Islet precursor cell (in vitro differentiated cells): ENCODE measurements at places on chromosomes 6 and 20.

DNA sequence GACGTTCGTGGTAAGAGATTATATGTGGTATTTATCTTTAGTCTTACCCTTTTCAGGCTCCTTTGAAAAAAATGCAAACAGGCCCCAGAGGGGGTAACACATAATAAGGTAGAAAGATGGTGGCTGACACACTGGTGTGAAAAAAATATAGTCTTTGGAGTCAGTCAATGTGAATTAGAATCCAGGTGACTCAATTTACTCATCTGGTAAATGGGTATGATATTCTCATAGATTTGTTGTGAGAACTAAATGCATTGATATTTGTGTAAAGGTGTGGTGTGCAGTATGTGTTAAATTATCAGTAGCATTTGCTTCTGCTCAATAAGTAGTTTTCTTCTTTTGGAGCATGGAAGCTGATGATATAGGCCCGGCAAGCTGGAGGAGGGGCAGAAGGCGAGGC lies 25.7 kb downstream of the CD83 start:
- no peak for DNase-seq

DNA sequence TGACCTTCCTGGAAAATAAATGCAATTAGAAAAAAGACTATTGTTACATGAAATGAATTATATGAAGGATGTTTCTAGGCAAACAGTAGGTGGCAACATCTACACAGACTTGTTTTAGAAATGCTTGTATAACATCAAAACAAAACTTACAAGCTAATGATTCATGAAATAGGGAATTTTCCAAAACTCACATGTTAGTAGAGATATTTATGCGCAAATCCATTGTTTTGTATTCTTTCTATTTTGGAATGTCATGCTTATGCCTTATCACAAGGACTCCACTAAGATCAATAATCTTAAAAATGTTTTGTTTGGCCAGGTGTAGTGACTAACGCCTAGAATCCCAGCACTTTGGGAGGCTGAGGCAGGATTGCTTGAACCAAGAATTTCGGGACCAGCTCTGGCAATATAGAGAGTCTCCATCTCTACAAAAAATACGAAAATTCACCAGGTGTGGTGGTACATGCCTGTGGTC lies 32.3 kb upstream of the LGSN start:
- no peak for DNase-seq

GRCh38 chr6:37477191-37477590 lies 22.5 kb downstream of the CCDC167 start:
- no peak for DNase-seq

DNA sequence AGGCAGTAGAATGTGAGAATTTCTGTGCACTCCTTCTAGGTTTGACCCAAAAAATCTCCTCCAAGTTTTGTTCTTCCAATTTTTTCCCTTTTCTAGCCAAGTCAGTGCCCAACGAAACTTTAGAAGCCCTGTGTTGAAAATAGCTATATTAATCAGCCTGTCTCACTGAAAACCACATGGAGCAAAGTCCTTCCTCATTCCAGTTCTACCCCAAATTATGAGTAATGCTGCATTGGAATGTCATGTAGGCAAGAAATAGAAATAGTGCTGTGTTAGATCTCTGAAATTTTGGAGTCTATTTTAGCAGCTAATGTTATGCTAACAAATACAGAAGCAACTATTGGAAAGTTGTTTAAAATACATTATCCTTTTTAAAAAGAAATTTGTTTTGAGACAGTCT lies 725.5 kb downstream of the TBC1D32 start:
- DNase-seq: no peak

DNA sequence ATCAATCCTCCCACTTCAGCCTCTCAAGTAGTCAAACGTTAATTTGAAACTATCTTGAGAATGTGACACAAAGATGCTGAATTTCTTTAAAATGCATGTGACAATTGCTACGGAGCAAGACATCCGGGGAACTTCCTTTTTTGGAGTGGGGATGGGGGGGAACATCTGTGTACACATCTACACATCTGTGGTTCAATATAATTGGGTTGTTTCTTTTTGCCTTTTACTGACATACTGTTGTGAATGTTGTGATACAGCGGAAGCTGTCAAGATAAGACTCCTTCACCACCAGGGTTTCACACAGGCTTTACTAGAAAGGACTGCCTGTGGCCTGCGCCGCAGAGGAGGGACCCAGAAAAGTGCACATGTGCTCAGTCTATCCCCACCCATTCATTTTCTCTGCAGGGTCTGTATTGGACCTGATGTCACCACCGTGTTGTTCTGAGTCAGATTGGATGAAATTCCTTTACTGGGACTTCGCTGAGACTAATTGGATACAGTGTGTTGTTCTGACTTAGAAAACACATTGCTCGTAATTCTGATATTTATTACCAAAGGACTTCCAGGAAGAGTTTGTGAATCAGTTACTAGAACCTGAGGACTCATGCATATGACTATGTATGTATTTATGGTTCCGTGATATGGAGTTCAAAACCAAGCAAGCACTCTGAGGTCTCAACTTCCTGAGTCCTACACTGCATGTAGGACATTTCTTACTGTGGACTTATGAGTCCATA lies 98.7 kb upstream of the SGK1 start:
- DNase-seq: no peak

DNA sequence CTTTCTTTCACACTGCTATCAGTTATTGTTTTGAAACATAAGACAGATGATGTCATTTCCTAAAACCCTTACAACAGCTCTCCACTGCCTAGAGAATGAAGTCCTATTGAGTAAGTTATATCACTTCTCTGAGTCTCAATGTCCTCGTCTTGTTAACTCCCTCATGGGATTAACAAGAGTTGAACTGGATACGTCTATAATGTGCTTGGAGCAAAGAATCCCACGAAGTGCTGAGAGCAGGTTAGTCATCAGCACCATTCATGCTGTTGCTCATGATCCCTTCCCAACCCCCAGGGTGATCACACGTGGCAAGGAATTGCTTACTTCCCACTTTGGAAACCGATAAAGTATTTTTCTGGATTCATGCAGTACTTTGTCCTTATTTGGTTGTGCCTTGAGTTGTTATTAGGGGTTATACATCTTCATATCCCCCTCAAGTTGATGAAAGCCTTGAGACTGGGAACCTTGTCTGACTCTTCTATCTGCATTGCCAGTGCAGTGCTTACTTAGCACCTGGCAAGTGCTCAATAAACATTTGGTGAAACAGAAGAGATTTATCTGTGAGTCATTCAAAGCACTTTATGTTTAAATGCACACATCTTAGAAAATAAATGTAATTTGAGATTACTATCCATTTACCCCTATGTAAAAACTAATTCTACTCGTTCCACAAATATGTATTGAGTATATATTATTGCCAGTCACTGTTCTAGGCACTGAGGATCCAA lies 487.5 kb downstream of the EPM2A start:
- DNase-seq: no peak

DNA sequence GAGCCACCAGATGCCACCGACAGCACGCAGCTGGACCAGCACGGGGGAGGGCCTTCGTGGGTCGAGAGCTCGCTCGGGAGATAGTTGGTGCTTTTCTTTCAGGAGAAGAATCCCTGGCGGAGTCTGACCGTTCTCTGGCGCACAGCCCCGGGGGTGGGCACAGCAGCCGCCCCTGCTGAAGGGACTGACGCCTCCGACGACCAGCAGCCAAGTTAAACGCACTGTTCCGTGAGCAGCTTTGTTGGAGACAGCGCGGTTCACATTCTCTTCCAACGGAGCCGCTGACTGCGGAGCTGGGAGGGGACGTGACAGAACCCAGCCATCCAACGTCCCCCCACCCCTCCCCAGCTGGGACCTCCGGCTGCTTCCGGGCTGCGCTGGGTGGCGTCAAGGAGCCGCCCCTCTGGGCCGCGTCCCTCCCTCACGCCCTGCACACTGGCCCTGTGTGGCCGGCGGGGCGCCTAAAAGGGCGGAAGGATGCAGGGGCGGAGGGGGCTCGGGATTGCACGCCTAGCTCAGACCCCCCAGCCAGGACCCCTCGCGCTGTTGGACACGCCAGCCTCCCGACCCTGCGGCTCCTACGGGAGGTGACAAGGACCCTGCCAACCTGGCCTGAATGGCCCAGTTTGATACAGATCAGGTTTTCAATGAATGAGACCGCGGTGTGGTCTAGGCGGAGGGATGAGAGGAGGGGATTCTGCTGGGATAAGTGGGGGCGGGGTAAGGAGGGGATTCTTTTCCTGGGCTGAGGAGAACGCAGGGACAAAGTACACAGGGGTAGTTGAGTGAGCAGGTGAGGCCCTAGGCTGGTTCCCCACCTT lies 36.4 kb upstream of the KHDC1 start:
- no peak for DNase-seq

- peak; percentile 85 for DNase-seq
Observed at GRCh38 chr20:2108987-2109386, 7.4 kb downstream of the STK35 start.

DNA sequence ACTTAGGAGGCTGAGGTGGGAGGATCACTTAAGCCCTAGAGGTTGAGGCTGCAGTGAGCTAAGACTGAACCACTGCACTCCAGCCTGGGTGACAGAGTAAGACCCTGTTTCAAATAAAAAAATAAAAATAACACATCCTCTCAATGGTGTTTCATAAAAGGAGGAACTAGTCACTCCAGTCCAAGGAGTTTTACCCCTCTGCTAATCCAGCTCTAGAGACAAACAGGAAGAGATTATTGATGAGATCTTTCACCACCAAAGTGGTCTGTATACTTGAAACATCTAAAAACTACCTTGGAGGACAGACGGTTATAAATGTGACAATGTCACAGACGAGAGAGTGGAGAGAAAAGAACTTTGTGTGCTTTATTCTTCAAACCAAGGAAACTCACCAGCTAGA lies 58.2 kb downstream of the PIGU start:
- DNase-seq: no peak

DNA sequence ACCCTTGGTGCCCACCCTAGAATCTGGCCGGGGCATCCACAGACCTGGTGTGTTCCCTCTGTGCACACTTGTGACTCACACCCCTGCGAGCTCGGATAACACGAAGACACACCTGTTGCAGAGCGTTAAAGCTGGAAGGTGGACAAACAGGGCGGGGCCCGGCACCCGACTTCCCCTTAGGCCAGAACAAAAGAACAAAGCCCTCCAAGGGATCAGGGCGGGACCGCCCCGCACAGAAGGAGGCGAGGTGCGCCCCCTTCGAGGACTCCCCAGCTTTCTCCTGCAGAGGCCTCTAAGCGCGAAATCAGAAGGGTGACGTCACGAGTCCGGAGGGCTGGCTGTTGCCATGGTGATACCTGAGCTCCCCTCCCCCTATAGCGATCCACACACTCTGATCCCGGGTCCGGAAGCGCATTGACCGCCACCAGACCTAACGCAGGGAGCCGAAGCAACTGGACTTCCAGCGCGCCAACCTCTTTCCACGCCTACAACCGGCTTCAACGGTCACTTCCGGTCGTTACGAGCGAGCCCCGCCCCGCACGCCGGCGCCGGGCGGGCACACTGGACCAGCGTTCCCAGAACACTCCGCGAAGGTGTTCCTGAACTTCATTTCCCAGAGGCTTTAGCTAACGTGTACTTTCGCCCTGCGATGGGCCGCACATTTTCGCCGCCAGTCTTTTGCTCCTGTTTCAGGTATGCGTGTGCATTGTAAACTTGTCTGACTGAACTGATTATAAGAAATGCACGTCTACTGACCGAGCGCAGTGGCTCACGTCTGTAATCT lies at the start of gene ZNF184:
TSS of gene ZNF184 (minus strand) at position 489 of the 784 bp plus-strand sequence. CDS start 811 bp downstream, outside the sequence.
- peak; percentile 99 for DNase-seq

DNA sequence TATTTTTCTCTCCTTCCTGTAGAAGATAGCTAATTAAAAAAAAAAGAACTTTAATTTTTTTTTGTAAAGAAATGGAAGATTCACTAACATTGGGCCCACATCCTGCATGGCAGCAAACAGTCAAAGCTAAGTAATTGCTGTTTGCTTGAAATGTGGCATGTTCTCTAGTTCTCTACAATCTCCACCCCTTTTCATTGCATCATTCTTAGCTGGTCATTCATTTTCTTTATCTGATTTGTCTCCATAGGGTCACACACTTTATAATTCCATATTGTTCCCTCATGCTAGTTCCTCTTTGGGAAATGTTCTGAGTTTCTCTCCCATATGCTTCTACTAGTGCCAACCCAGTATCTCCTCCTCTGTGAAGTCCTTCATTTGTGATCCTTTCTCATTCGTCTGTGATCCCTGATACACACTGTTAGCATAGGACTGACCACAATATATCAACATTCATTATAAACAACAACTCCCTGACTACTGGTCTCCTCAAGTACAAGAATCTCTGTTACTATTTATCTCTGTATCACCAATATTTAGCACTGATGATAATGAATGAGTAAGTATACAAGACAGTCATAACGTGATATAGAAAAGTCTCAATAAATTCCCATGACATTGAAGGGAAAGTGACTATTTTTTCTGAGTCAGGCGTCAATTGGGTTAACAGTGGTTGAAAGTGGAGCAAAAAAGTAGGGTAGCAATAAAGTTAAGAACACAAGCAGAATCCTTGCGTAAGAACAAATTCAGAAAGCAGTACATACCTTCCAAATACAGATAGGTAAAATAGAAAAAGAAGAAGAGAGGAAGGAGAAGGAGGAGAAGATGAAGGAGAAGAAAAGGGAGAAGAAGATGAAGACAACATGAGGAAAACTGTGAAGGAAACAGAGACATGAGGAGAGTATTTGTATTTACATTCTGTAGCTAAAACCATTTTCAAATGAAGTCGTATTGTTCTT lies 33.2 kb upstream of the MYB start:
- DNase-seq: no peak

- no peak for DNase-seq
Observed at GRCh38 chr6:148524976-148525375, 182.3 kb downstream of the SASH1 start.

DNA sequence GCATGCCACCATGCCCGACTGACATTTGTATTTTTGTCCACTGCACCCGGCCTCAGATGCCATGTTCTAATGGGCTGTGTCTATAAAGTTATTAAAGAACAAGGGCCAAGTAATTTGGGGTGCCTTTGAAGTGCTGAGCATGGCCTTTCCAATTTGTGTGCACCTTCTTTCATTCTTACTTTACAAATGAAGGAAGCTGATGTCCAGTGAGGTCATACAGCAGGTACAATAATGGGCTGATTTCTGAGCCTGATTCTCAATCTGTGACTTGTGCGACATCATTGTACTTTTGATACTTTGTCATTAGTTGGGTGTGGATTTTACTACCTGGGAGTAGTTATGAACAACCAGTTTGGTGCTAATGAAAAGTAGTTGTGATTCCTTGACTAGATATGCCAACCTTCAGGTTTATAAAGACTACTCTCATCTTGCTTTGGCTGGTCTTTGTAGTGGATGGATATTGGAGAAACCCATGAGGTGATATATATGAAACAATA lies 94.3 kb downstream of the JARID2 start:
- no peak for DNase-seq
